ENCODE measurements at places on chromosomes 5 and 9.

DNA sequence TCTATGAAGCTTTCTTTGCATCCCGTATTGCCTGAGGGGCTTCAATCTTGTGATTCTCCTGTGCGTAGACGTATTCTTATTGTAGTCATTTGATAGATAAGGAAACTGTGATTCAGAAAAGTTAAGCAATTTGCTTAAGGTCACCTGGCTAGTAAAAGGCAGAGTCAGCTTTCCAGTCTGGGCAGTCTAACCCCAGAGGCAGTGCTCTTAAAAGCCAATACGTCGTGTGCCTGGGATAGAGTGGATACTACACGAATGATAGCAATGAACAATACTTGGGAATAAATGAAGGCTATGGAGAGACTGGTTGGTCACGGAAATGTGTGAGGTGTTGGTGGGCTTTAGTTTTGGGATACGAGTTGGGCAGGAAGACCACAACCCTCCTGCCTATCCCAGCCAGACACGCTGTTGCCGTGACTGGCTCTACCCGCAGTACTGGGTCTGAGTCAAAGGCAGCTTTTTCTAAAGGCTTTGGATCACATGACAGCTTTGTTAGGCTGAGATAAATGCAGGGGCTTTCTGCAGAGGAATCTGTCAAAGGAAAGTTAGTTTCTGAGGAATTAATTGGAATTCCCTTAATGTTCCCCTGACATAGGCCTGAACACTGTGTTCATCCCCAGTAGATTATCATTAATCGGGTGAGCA is 302.6 kb downstream of the KIF4B start:
- no peak for DNase-seq

DNA sequence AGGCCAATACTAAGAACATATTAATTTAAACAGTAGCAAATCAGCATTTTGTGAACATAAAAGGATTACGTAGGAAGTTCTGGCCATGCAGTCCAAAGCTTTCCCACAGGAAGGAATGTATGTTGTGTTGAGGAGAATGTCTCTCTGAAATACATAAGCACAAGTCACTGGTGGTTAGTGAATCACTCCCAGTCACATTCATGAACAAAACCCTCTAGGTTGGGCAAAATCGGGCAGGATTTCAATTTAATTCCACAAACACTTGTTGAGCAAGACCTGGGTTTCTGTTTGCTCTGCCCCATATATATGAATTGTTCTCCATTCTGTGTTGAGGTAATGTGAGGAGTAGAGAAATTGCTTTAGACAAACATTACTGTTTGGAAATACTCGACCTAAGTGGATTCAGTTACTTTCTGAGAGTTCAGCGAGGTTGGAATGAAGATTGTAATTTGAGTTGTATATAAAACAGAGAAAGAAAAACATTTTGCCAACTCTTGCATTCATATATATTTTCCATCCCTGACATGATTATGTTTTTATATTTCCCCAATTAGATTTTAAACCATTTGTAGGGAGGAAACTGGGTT is 127.6 kb upstream of the RPS23 start:
- peak; percentile 78 for DNase-seq

DNA sequence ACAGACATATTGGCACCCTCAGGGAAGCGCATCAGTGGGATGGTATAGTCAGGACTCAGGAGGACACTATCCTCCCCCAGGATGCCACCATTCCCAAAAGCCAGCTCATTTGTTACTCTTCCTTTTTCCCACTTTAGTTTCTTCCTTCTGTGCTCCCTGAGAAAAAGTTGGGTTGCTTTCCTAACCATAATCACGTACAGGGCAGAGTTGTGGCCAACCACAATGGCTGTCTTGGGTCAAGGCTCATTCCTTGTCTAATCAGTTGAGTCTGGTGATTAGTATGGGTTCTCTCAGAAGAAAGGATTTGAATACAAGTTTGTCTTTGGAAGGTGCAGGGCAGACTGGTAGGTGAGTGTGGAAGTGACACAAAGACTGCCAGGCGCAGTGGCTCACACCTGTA is 26.6 kb upstream of the ATP6V1G1 start:
- DNase-seq = no peak

DNA sequence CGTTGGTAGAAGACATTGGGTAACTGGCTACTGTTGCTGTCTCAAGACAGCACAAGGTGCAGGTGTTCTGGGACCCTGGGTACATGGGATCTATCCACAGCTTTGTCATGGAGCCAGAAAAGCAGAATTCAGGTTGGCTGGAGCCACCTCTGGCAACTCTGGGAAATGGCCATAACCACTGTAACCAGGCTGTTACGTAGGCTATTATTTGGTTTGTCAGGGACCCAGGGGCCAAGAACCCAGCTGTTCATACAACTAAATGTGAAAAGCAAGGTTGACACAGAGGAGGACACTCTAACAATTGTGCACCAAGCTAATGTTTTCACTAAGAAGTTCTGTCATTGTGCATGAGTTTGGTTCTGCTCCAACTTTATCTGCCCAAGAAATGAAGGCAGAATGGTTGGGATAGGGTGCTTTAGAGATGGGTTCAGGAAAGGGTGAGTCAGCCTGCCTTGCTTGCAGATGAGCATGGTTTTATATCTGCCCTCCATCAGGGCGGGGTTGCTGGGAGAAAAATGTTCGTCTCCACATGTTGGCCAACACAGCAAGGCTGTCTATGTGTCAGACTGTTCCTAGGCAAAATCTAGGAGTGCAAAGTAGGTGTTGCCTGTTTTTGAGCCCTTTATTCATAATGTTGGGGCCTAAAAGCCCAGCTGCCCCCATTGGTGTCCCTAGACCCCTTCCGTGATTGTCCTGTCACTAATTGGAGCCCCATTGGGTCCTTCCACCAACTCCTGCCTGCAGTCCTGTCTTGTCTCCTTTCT is 131.3 kb upstream of the DAP start:
- DNase-seq = no peak

- no peak for DNase-seq
Measured at GRCh38 chr9:78130004-78130403, 98.4 kb upstream of the GNAQ start.

DNA sequence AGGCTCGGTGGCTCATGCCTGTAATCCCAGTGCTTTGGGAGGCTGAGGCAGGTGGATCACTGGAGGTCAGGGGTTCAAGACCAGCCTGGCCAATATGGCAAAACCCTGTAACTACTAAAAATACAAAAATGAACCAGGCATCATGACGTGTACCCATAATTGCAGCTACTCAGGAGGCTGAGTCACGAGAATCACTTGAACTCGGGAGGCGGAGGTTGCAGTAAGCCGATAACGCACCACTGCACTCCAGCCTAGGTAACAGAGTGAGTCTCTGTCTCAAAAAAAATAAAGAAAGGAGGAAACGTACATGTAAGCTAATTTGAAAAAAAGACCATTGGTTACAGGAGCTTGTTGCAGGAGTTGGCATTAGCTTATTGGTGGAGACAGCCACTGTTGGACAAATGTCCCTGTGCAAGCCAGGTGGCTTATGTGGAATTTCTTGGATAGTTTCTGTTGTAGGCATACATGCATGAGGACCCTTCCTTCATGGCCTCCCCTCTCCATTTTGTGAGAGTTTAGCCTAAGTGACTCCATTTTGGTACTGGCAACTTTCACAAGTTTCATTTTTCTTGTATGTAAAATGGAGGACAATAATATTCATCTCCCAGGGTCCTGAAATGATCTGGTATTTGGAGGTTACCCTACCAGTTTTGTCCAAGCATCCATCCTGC is 16.8 kb upstream of the RAB14 start:
- DNase-seq = no peak

DNA sequence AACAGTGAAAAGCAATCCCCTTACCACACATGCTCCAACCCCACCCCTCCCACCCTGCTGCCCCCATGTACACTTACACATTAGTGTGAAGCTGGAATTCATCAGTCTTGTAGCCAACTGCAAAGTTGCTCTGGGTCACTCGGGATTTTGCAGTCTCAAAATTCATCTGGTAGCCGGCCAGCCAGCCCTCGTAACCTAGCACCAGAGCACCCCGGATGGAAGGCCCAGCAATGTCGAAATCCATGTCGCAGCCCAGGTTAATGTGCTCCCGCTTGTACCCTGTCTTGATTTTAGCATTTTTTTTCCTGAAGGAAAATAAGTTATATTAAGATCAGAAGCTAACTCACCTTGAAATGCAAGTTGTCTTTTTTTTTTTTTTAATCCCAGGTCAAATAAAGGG is 12.2 kb upstream of the C5orf15 start:
- DNase-seq = no peak

DNA sequence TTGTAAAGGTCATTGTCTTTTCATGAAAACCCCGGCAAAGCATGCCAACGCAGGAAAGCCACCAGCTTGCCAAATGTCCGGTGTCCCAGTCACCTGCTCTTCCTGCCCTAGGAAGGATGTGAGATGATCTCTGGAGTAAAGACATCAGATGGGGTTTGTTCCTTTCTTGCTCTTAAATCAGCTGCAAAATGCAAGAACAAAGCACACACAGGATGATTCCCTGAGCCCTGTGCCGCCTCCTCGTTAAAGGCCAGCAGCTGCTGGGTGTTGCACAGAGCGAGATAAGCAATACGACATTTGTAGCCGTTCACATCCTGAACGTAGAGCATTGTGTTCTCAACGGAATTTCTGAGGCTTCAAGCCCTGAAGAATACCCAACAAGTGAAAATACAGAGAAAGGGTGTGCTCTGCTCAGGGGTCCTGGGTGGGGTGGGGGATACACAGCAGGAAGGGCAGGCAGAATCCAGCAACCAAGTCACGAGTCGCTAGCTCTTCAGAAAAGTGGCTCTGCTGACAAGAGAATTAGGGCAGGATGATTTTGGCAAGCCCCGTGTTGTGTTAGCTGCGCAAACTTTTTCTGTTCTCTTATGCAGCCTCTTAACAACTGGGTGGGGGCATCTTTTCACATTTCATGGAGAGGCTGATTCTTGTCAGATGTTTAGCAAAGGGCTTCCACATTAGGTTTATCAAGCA is 229.2 kb upstream of the MAP3K1 start:
- DNase-seq = no peak

- DNase-seq = no peak
Measured at GRCh38 chr9:26753971-26754370, 138.6 kb downstream of the CAAP1 start.

GRCh38 chr5:39624268-39624886 is 199.6 kb upstream of the DAB2 start:
- no peak for DNase-seq

DNA sequence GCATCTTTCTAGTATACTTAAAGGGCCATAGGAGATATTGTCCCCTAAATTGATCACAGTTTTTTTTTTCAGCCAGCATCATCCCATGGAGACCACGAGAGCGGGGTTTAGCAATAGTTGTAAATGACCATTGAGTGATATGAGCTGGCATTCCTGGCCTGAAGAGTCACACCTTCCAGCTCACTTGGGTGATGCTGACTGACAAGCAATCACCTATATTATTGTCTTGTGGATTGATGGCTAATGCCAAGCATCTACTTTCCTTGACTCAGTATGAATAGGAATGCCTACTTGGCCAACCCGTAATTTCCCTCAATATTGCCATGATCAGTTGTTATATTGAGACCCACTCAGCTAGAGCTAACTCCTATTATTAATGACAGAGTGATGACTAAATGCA is 70.5 kb downstream of the ADAMTSL1 start:
- no peak for DNase-seq

DNA sequence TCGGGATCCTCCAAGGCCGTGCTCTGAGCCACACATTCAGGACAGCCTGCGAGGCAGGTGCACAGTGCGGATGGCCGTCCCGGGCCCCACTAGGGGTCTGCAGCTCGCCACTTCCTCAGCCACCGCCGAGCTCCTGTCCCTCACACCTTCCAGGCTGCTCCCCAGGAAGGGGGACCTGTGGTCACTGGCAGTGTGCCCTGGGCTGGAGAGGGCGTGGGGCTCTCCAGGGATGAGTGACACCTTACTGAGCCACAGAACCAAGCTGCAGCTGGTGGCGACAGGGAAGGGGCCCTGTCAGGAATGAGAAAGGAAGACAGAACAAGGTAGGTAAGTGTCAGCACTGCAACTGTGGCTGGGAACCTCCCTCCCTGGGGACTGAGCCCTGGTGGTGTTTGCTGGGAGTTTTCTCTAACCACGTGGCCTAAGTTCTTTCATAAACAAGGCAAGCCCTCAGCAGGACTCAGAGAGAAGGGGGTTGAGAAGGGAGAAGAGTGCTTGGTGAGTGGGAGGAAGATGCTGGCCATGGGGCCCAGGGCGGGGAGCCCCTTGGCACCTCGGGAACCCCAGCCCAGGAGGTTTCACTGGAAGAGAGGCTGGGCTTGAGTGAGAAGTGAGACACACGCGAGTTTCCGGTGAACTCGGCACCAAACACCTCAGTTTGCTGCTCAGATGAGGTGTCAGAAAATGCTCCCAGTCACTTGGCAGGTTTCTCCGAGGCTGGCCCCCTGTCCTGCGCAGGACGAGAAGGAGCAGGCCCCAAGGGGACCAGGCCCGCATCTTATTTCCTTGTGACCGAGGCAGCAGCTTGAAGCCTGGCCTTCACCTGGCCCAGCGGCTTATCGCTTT is 5.2 kb downstream of the IL13 start:
- no peak for DNase-seq

- DNase-seq = peak; percentile 35
Measured at GRCh38 chr5:122415030-122415800, 103.2 kb downstream of the SNCAIP start.

DNA sequence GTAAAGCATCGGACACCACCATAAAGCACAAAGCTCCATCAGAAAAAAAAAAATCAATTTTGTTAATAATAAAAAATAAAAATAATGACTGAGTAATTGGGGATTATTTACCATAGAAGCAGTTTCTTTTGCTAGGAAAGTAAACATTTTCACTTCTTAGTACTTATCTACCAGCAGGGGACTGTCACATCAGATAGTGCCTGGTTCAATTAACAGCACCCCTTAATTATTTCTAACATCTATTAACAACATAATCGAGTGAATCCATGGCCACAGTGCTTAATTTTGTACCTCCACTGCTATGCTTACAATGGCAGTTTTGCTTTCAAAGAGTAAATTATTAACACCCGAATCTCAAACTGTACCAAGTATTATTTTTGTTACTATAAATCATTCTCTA is 221.7 kb downstream of the SMARCA2 start:
- no peak for DNase-seq

DNA sequence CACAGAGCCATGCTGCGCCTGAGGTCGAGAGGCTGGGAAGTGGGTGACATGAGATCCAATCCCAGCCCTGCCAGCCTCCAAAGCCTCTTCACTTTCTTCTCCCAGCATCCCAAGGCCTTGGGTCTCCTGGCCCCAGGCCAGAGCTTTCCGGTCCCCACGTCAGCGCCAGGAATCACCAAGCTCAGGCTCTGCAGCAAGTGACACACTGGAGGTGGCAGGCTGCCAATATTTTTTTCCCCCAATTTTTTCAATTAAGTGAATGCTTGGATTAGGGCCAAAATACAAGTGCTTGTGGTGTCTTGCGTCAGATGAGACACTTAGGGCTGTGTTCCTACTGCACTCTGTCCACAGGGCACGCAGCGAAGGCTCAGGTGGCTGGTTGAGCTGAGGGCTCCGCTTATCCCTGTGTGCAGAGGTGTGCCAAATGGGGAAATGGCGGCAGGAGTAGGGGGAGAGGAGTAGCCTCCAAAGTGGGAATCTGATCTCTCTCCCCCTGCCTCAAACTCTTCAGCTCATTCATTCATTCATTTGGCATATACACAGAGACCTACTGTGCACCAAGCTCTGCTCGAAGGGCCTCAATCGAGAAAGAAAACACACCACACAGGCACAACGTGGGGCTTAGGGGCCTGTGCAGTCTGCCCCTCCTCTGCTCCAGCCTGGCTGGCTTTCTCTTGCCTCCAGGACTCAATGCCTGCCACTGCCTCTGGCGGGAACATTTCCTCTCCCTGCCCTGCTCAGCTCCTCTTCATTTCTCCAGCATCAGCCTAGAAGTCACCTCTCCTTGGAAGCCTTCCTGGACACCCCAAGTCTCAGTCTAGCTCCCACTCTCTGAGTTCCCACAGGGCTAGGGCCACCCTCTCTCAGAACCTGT is 16.6 kb downstream of the SH3PXD2B start:
- no peak for DNase-seq

- no peak for DNase-seq
Measured at GRCh38 chr9:94779031-94779430, 52.5 kb downstream of the AOPEP start.

Data from amniotic stem cell (primary cell).